ENCODE measurements at places on chromosomes 3 and 15.

- DNase-seq: no peak
Observed at GRCh38 chr3:39185959-39186691, 6.3 kb downstream of the XIRP1 start.

DNA sequence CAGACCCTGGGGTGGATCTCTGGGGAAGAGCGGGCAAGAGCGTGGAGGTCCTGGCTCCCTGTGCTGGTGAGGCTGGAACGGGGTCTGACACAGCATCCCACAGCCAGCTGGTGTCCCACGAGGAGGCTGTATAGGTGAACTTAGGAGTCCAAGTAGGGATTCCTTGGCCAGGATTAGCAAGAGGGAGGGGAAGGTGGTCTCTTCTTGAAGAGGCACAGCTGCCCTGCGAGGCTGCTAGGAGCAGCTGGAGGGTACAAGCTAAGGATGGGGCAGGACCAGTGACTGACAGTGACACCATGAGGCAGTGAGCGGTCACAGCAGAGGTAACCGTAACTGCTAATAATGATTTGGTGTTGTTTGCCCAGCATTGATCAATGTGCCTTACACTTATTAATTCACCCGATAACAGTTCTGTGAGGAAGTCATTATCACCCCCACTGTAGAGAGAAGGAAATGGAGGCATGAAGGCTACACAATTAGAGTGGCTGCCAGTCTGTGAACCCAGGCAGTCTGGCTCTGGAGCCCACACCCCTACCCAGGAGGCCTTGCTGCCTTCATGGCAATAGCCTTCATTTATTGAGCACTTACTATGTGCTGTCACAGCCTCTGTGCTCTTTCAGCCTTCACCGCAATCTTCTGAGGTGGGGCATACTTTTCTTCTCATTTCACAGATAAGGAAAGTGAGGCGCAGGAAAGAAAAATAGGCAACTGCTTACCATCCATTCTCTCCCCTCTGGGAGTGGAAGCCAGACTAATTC lies 59.4 kb downstream of the TMEM44 start:
- DNase-seq: peak; percentile 52

DNA sequence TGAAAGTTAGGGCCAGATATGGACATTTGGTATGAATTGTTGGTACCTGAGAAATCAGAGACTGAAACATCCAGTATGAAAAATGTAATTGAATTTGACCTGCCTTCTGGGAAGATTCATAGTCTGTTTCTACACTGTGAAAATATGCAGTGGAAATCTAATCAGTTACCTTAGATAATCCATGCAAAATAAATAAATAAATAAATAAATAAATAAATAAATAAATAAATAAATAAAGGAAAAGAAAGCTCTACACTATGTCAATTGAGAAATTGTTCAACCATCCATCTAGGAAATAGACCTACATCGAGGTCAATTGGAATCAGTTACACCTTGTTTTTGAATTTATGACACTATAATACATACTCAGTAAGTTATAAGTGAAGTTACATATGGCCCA lies 252.3 kb downstream of the VGLL3 start:
- no peak for DNase-seq

- DNase-seq: peak; percentile 89
Observed at GRCh38 chr15:22895465-22896190, 57.2 kb downstream of the NIPA2 start.

DNA sequence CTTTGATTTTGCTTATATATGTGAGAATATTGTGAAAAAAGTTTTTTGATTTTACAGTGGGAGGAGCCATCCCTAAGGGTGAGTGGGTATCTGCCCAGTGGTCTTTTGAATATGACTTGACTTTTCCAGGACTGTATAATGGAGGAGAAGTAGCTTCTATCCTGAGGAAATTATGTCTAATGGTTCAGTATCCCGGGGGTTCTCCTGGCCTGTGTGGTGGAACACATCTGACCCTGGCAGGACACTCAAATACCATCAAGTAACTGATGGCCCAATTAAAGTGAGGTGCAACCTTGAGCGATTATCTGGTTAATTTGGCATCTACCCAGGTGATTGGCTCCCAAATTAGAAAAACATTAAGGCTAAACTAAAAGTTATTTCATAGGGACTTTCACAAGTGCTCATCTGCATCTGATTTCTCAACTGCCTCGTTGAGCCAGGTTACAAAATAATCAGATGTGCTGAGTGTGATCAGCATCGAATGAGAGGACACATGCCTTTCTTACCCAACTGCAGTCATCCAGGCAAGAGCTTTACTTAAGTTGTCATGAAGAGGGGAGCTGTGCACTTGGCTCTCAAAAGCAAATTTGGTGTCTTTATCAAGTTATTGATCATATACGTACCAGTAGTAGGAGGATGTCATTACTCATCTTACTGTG lies 201.4 kb downstream of the IL5RA start:
- DNase-seq: no peak

DNA sequence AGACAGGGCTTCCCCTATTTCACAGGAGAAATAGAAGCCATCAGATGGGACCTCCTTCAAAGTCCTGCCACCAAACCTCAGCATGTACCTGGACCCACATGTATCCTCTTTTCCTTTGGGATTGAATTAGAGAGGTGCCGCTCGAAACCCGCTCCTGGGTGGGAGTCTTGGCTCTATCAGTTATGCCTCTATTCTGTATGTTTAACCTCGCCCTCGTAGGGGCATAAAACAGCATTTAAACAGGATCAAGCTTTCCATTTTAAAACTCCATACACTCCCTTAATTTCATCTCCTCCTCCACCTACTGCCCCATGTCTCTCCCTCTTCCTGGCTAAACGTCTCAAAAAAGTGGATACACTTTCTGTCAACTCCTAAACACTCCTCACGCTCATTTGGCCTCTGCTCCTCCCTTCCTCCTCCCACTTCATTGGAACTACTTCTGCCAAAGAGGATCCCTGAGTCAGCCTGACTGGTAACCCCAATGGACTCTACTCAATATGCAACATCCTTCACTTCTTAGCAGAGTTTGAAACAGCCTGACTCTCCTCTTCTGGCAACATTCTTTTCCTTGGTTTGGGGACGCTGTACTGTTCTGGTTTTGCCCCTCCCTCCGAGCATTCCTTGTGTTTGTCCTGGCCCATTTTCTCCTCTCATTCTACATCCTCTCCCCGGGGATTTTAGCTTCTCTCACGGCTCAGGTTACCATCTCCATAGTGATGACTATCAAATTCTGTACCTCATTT lies 23.0 kb upstream of the MUC20 start:
- peak; percentile 57 for DNase-seq

GRCh38 chr3:103513003-103513402 lies 1078.2 kb downstream of the ZPLD1 start:
- no peak for DNase-seq

DNA sequence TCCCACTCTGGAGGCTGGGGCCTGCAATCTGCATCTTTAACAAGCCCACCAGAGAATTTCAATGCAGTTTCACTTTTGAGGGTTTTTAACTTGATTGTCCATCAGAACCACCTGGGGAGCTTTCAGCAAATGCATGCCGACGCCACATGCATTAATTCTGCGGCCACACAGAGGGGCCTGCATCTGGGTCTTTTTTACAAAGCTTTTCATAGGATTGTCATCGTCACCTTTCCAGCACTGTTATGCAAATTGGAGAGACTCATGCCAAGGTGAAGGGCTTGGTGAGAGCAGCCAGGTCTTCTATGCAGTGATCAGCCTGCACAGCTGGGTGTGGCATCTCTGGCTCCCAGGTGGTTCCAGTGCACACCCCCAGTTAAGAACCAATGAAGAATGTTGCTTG lies 143.0 kb upstream of the CTDSPL start:
- DNase-seq: no peak

- DNase-seq: no peak
Observed at GRCh38 chr15:66723826-66724731, 22.0 kb downstream of the SMAD6 start.

- DNase-seq: no peak
Observed at GRCh38 chr3:140913728-140914127, 27.9 kb upstream of the SLC25A36 start.

DNA sequence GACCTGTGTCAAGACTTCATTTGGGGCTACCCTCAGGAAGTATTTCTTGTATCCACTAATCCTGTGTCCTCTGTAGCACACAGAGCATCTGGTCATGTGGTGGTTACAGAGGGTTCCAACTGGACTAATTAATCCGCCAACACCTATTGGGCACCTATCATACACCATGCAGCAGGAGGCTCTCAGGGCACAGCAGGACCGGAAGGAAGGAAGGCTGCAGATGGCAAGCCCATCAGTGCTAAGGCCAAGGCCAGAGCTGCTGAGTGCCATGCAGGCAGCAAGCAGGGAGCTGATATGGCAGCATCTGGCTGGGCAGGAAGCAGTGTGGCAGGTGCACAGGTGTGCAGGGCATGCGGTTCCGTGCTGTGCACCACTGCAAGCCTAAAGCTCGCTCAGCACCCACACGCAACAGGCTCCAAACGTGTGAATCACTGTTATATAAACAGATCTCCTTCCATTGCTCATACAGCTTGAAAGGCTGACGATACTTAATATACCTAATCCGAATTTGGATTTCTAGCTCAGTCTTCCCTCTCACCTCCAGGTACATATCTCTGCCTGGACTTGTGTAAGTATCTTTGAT lies 64.4 kb upstream of the SNRPA1 start:
- DNase-seq: no peak

DNA sequence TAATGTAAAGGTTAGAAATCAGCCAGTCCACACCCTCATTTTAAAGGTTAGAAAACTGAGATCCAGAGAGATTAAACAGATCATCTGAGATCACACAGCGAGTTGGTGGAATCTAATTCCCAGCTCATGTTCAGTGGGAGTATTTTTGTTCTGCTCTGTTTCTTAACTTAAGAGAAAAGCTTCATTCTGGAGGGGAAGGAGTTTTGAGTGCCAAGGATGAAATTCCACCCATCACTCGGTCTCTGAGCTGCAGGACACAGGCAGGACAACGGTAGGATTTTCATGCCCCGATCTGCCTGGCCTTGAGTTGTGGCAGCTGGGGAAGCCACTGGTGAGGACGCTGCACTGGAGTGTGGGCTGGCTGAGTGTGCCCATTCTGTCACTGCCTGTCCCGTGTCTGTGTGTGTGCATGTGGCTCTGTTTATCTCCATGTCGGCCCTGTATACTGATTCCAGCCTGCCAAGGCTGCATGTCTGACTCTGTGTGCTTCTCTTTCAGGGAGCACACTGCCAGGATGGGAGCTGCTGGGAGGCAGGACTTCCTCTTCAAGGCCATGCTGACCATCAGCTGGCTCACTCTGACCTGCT lies 94.3 kb downstream of the CEMIP start:
- DNase-seq: no peak

DNA sequence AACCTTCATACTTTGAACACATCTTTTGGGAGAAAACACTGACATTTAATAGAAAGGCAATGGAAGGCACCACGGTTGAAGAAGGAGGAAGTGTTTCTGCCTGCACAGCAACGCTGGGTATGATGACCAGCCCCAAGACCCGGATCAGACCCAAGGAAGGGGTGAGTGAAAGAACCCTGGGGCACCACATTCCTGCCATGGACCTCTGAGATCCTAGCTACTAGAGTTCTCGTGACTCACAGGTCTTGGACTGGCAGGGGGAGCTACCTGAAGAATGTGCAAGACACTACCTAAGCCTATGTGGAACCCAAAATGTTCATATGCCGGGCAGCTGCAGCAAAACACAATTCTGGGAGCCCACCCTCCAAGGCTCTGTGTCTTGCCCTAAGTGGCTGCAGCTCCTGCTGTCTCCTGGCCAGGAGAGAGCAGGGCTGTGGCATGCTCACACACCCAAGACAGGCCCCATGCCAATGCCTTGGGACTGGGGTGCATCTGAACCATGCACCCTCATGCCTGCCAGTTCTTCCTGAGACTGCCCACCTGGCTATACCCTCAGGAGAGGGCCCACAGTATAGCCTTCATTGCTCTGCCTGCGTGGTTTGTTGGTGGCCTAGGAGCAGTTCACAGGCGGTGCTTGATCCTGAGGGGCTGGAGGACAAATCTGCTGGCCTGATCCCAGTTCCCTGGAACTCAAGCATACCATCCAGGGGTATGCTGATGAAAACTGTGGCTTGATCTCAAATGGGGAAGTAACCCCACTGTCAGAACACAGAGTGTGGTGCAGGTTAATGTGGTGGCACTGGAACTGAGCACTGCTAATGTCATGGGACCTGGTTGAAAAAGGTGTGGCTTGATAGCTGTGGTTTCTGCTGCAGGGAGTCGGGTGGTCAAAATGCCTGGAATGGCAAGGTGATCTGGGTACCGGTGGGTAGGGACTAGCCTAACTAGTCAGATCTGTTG lies 353.3 kb upstream of the ARHGEF26 start:
- no peak for DNase-seq

GRCh38 chr3:108130701-108131474 lies 40.1 kb upstream of the CD47 start:
- no peak for DNase-seq

DNA sequence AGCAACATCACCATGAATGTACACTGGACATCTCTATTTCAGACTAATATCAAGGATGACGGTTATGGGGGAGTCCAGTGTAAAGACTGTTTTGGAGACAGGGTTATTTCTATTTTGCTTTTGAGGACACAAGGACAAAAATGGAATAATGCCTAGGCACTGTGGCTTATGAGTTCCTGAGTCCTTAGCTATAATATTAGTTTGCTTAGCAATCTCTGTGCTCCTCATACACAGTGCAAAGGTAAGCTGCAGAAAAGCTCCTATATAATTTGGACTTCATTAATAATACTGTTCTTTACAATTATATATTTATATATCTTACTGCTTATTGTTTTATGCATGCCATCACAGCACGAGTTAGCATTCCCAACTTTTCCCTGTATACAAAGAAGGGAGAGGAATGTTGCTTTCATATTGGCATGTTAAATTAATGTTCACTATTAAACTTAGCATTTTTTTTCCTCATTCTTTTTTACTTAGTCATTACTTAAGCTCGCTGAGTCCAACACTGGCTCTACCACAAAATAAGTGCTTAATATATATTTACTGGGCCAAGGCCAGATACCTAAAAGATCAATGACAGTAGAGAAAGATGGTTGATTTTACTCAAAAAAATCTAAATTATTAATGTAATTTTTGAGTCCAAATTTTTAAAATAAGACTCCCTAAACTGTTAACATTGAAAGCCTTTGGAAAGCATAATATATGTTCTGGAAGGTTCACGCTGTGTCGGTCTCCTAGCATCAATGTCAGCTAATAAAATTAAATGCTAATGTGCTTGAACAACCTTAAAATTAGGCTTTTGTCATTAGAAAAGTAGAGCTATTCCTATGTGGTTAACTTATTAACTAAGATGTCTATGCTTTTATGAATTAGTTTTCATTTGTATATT lies 13.8 kb downstream of the THBS1 start:
- no peak for DNase-seq

GRCh38 chr3:131077904-131078303 lies 51.2 kb downstream of the NEK11 start:
- no peak for DNase-seq

DNA sequence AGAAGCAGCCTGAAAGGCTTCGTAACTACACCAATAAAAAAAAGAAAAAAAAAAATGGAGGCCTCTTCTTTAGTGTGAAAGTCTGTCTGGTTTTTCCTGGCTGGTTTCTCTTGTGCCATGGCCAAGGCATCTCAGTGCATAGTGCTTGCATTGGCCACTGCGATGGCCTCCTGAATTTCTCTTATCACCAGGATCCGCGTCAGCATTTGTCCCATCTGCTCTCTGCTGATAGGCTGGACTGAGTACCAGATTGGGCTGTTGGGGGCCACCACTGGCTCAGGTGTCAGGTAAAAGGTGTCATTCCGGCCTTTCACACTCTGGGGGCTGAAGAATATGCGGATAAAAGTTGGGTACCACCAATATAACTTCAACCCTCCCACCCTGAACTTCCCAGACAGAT lies 1.1 kb upstream of the IMPDH2 start:
- no peak for DNase-seq

Data from SK-MEL-5 (cell line).